ENCODE measurements at places on chromosomes 5 and 9.

- DNase-seq, result no peak
Measured at GRCh38 chr5:23318960-23319359, 188.4 kb upstream of the PRDM9 start.

DNA sequence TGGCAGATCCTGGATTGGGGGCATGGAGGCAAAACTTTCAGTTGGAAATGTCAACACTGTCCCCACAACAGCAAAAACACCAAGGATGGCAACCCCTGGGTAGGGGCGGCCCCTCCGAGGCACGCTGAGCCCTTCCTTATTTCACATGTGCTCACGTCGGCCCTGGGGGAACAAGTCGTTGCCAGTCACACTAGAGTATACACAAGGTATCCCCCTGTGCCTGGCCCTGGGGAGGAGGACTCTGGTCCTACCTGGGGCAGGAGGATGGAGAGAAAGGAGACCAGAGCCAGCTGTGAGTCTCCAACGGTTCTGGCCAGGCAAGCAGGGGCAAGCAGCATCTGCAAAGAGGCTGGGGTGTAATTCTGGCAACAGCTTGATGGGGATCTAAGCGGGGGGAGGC, 126.9 kb upstream of the FOXD4L5 start:
- no peak for DNase-seq

GRCh38 chr5:31626156-31626555, 12.8 kb upstream of the PDZD2 start:
- DNase-seq, result no peak

DNA sequence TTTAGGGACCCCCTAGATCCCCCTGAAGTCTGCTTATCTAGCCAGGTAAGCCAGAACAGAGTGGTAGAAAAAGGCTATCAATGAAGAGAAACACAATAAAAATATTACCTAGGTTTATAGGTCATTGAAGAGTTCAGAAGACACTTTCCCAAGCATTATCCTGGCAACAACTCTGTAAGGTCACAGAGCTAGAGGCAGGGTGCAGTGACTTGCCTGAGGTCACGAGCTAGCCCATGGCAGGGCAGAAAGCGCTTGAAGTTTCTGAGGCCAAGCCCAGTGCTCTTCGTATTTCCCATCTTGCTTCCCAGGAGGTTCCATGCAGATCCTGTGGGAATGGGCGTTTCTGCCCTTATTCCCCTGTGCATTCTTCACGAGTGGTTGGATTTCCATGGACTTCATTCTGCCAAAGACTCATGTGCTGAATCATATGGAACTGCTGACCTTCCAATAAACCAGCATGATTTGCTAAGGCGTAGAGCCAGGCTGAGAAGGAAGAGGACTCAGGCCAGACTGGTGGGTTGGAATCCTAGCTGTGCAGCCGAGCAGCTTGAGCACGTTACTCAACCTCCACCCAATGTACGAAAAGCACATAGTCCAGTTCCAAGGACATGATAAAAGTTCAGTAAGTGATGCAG, 22.1 kb downstream of the TRMO start:
- no peak for DNase-seq

DNA sequence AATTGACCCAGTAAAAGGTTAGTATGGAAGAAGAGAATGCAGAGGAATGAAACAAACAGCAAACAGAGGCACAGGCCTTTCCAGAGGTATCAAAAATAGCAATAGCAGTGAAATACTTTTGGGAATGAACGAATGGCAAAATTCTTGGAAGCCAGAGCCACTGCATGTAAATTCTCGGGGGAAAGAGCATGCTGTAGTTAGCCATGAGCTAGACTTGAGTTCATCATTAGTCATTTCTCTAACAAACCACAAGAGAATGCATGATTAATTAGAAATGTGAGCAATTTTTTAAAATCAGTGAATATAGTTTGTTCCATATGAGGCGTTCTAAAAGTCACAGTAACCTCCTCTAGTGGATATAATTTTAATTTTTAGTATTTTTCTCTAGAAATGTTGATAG, 170.3 kb upstream of the PRR16 start:
- no peak for DNase-seq

DNA sequence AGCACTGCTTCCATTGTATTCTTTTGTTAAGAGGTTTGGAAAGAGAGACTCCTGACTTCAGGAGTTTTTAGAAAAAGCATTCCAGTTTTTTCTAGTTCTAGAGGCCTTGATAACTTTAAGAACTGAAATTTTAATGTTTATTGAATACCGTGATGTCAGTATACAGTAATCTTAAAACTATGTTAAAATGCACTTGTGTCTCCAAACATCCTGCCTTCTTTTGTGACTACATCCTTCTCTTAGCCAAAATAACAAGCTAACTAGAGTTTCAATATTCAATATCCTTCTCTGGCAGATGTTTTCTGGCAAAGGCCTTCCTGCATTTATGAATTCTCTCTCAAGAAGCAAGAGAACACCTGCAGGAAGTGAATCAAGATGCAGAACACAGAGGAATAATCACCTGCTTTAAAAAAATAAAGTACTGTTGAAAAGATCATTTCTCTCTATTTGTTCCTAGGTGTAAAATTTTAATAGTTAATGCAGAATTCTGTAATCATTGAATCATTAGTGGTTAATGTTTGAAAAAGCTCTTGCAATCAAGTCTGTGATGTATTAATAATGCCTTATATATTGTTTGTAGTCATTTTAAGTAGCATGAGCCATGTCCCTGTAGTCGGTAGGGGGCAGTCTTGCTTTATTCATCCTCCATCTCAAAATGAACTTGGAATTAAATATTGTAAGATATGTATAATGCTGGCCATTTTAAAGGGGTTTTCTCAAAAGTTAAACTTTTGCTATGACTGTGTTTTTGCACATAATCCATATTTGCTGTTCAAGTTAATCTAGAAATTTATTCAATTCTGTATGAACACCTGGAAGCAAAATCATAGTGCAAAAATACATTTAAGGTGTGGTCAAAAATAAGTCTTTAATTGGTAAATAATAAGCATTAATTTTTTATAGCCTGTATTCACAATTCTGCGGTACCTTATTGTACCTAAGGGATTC, 43.1 kb downstream of the NDFIP1 start:
- peak; percentile 37 for DNase-seq

Data from A549 (cell line).